ENCODE measurements at places on chromosomes 1 and 21.

GRCh38 chr1:212555426-212555825 lies 53.1 kb upstream of the ATF3 start:
- no peak for DNase-seq

DNA sequence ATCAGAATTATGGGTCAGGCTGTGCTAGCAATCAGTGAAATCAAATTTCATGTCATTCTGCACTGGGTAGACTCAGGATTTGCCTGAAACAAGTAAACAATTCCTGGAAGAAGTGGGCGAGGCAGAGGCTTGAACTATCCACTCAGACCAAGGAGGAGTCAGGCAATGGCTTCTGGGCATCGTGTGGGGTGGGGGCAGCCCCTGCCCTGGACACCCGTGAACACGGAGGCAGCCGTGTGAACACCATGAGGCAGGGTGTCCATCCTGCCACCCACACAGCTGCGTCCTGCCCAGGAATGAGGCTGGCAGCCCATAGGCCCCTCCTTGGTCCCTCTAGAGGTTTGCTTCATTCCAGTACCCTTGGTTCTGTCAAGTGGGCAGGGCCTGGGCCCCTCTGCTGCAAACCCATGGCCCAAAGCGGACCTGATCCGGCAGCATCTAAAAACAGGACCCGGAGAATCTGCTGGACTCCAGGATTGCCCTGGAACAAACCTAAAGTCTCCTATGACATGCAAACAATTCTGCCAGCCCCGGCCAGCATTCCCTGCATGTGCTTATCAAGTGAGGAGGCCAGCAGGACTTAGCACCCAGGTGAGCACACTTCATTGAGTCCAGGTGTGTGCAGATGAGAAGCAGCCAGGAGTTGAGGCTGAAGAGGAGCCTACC lies 69.5 kb downstream of the PDE9A start:
- no peak for DNase-seq

DNA sequence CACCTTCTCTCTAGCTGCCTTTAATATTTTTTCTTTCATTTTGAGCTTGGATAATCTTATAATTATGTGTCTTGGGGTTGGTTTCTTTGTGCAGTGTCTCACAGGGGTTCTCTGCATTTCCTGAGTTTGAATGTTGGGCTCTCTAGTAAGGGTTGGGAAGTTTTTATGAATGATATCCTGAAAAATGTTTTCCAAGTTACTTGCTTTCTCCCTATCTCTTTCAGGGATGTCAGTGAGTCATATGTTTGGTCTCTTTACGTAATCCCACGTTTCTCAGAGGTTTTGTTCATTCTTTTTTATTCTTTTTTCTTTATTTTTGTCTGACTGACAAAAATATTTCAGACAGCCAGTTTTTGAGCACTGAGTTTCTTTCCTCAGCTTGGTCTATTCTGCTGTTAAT lies 55.4 kb upstream of the CCDC190 start:
- no peak for DNase-seq

GRCh38 chr21:41662761-41663160 lies 104.1 kb downstream of the RIPK4 start:
- no peak for DNase-seq

GRCh38 chr1:243335292-243335691 lies 79.5 kb downstream of the SDCCAG8 start:
- DNase-seq = no peak

Measured in effector memory CD4-positive, alpha-beta T cell (primary cell).